Heart right ventricle (tissue), 16 donors: ENCODE measurements at places on chromosomes 6 and 20. TPM values are rescaled to one million over a fixed set of nuclear protein-coding genes. Genes with fewer than 3 reads are reported as not detected.

Gene HCRTR2
- total RNA-seq: not detected

Gene RNF144B
- 8.8 TPM for total RNA-seq

Gene STX16
- total RNA-seq: 26.6 TPM

Gene C6orf52
- 1.6 TPM for total RNA-seq

Gene CLIC5
- 263 TPM for total RNA-seq

DNA sequence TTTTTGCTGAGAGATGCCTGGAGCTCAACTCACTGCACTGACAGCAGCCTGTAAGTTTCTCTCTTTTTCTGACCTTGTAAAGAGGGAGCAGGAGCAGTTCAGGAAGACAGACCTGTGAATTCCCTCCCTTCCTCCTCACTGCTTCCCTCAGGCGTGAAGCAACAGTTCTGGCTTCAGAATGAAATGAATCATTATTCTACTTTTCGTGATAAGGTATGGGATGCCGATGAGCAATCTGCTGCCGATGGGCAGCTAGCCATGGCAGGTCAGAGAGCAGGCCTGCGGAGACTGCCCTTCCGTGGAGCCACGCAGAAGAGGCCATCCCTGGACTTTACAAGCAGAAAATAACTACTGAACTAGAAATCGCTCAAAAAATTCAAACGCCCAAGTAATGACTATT, 426.5 kb upstream of the RNF217 start:
- H3K27me3 ChIP-seq: no peaks in the 10 kb centered on the region
- H3K36me3 ChIP-seq: no peaks in the 10 kb centered on the region
- no peak overlapping the region for H3K27ac ChIP-seq
- H3K4me1 ChIP-seq: no peaks in the 10 kb centered on the region
- no peak overlapping the region for H3K4me3 ChIP-seq

- no peak for DNase-seq
- no peak overlapping the region for H3K4me3 ChIP-seq
- H3K27me3 ChIP-seq: no peaks in the 10 kb centered on the region
- no peaks in the 10 kb centered on the region for H3K36me3 ChIP-seq
Measured at GRCh38 chr20:36493051-36493800, 48.1 kb upstream of the MYL9 start.

- no peak overlapping the region for H3K4me3 ChIP-seq
- H3K27ac ChIP-seq: no peak overlapping the region
- H3K27me3 ChIP-seq: no peaks in the 10 kb centered on the region
- DNase-seq: no peak
Measured at GRCh38 chr6:5630636-5631035, 369.3 kb downstream of the FARS2 start.

DNA sequence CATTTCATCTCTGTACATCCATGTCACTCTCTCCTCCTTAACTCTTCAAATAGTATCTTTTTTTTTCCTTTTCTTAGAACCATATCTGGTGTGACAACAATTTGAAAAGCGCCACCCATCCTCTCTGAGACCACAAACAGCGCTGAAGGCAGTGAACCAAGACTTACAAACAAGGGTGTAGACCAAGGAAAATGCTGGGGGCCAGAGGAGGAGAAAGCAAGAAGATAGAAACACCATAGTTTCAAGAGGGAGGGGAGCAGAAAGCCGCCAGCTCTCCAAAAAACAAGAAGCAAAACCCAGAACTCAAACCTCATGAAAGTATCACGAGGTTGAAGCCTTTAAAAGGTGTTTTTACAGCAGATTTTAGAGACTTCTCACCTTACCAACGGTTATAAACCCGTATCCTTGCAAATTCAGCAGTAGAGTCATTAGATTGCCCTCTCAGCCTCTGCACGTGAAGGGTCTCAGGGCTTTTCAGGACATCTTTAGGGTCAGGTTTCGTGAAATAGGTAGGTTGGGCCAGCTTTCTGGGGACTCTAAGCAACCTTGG, 13.3 kb upstream of the RIPOR2 start:
- no peak for DNase-seq
- no peaks in the 10 kb centered on the region for H3K4me1 ChIP-seq
- H3K4me3 ChIP-seq: no peak overlapping the region
- H3K36me3 ChIP-seq: no peaks in the 10 kb centered on the region
- H3K27me3 ChIP-seq: no peaks in the 10 kb centered on the region

DNA sequence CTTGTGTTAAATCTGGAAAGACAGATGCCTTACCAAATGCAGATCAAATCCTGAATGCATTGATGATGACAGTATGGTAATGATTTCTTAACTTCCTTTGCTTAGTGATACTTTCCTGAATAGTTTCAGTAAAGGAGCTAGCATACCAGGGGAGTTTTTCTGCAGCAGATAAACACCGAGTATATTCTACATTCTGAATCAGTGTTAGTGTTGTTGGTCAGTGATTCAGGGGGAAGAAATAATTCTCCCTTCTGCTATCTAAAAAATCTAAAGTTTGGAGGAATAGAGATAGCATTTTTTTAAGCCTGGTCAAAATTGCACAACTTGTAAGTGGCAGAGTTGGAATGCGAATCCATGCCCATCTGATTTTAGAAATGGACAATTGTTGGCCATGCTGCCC, 512.2 kb upstream of the MARCKS start:
- H3K27ac ChIP-seq: no peak overlapping the region
- no peak for DNase-seq
- H3K4me1 ChIP-seq: no peaks in the 10 kb centered on the region
- H3K27me3 ChIP-seq: no peaks in the 10 kb centered on the region
- no peaks in the 10 kb centered on the region for H3K36me3 ChIP-seq

GRCh38 chr6:97174471-97174870, 108.5 kb downstream of the MMS22L start:
- H3K27ac ChIP-seq: no peak overlapping the region
- no peak for DNase-seq
- no peaks in the 10 kb centered on the region for H3K4me1 ChIP-seq
- no peaks in the 10 kb centered on the region for H3K27me3 ChIP-seq
- no peak overlapping the region for H3K4me3 ChIP-seq

DNA sequence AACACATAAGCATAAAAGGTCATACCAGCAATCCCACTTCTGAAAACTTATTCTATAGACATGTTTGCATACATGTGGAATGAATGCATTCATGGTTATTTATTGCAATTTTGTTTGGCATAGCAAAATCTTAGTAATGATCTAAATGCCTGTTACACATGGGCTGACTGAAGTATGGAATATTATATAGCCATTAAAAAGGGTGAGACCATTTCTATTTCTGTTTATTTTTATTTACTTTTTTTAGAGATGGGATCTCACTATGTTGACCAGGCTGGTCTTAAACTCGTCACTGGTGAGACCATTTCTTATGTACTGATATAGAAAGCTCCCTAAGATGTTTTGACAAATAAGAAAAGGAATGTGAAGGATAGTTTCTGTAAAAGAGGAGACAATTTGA, 14.3 kb upstream of the SCRT2 start:
- no peak overlapping the region for H3K27ac ChIP-seq
- no peak overlapping the region for H3K4me3 ChIP-seq
- H3K36me3 ChIP-seq: no peaks in the 10 kb centered on the region
